Activated B cell treated with CpG ODN at 0.5 μM for 24 hours (primary cell): ENCODE measurements at places on chromosomes 13 and 19. TPM values are rescaled to one million over a fixed set of nuclear protein-coding genes. Genes with fewer than 3 reads are reported as not detected.

GRCh38 chr13:113437408-113438010, 15.8 kb downstream of the ADPRHL1 start:
- H3K27ac ChIP-seq: no peak overlapping the region
- no peaks in the 10 kb centered on the region for H3K27me3 ChIP-seq
- H3K36me3 ChIP-seq: no peaks in the 10 kb centered on the region
- H3K4me3 ChIP-seq: no peak overlapping the region

GRCh38 chr13:102907886-102908515, 62.2 kb downstream of the ERCC5 start:
- H3K27me3 ChIP-seq: peaks cover 24% of the 10 kb centered on the region
- no peak overlapping the region for H3K4me3 ChIP-seq
- DNase-seq: no peak
- no peaks in the 10 kb centered on the region for H3K36me3 ChIP-seq

DNA sequence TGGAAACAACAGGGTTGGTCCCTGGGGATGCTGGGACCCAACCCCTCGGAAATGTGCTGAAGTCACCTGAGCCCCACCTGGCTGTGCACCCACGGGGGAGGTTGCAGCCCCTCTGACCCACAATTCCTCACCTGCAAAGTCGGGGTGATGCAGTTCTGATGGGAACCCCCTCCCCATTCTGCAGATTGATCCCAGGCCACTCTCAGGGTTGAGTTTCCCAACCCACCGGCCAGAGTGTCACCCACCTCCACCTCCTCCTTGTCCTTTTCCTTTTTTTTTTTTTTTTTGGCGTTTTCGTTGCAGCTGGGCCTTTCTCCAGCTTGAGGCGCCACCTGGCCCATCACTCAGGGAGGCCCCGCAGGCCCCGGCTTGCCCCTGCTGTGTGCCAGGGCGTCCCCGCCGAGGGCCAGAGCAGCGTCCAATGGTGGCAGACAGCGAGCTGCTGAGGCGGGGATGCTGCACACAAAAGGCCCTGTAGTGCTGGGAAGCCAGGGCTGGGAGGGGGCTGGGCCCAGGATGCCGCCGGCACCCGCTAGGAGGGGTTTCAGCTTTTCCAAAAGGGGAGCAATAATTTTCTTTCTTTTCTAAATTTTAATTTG, 4.6 kb downstream of the PIK3R2 start:
- no peak for DNase-seq
- no peak overlapping the region for H3K4me3 ChIP-seq
- H3K27ac ChIP-seq: no peak overlapping the region
- H3K27me3 ChIP-seq: no peaks in the 10 kb centered on the region
- H3K36me3 ChIP-seq: peaks cover 11% of the 10 kb centered on the region
- H3K4me1 ChIP-seq: peaks cover 25% of the 10 kb centered on the region

DNA sequence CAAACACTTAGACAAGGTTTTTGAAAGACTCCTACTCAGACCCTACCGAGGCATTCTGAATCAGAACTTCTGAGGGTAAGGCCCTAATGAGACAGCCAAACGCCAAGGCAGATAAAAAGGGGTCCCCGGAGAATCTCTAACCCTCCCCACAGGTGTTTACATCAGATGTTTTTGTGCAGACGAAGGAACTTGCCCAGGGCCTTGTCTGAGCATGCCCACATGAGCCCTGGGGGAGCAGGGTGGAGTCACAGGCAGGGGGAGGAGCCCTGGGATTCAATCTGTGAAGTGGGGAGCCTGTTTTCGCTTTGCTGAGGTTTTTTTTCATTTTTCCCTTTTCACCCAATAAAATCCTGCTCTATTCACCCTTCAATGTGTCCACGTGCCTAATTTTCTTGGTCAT, 61.6 kb upstream of the MED4 start:
- peaks cover 42% of the 10 kb centered on the region for H3K4me1 ChIP-seq
- DNase-seq: peak; percentile 27
- no peak overlapping the region for H3K27ac ChIP-seq
- no peaks in the 10 kb centered on the region for H3K27me3 ChIP-seq
- no peaks in the 10 kb centered on the region for H3K36me3 ChIP-seq

DNA sequence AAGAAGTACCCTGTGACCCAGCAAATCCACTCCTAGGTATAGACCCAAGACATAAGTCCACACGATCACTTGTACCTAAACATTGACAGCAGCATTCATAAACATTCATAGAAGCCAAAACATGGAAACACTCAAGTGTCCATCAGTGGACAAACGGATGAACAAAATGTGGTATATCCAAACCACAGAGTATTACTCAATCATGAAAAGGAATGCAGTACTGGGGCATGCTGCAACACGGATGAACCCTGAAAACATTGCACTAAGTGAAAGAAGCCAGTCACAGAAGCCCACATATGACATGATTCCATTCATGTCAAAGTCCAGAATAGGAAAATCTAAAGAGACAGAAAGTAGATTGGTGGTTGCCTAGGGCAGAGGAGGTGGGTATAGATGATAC, 22.8 kb upstream of the CCNE1 start:
- H3K27ac ChIP-seq: no peak overlapping the region
- H3K36me3 ChIP-seq: no peaks in the 10 kb centered on the region
- H3K4me3 ChIP-seq: no peak overlapping the region
- no peak for DNase-seq
- H3K27me3 ChIP-seq: peaks cover 2% of the 10 kb centered on the region
- H3K4me1 ChIP-seq: no peaks in the 10 kb centered on the region

DNA sequence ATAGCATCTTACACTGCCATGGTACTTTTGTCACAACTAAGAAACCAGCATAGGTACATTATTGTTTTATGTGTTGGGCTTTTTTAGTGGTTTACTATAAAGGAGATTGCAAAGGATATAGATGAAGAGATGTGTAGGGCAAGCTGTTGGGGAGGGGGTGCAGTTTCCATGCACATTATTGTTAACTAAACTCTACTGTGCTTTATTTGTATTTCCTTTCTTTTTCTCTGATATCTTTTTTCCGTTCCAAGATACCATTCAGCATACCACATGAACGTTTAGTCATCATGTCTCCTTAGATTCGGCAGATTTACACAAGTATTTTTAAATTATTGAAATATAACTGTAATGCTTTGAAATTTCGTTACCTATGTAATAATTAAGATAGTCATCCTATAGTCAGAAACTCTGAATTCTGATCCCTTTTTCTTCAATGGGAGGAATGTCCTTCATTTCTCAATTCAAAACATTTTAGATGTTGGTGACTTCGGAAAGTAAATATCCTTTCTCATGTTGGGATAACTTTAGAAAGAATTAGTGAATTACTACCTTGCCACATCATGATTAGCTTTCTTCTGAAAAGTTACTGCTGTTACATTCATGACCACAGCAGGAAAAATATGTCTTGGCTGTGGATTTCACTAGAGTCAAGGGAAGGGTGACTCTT, 82.8 kb downstream of the FRY start:
- no peaks in the 10 kb centered on the region for H3K27me3 ChIP-seq
- no peak overlapping the region for H3K4me3 ChIP-seq
- no peaks in the 10 kb centered on the region for H3K36me3 ChIP-seq
- no peak for DNase-seq

DNA sequence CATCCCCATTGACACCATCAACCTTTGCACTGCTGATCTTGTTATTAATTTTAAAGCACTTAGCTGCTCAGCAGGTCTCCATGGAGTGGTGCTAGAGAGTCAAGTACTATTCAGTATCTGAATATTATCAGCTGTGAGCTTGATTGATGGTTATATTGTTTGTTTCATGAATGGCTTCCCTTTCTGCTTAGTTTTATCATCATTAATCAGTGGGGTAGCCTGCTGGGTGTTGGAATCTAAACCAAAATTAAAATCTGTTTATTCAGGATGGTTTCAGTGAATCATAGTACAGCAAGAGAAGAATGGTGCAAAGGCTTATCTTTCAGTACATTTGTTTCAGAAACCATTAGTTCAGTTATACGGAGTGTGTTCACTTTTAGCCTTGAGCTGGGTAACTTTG, 42.5 kb upstream of the SCEL start:
- H3K27me3 ChIP-seq: peaks cover 3% of the 10 kb centered on the region
- no peaks in the 10 kb centered on the region for H3K36me3 ChIP-seq
- no peak overlapping the region for H3K27ac ChIP-seq
- H3K4me3 ChIP-seq: no peak overlapping the region

DNA sequence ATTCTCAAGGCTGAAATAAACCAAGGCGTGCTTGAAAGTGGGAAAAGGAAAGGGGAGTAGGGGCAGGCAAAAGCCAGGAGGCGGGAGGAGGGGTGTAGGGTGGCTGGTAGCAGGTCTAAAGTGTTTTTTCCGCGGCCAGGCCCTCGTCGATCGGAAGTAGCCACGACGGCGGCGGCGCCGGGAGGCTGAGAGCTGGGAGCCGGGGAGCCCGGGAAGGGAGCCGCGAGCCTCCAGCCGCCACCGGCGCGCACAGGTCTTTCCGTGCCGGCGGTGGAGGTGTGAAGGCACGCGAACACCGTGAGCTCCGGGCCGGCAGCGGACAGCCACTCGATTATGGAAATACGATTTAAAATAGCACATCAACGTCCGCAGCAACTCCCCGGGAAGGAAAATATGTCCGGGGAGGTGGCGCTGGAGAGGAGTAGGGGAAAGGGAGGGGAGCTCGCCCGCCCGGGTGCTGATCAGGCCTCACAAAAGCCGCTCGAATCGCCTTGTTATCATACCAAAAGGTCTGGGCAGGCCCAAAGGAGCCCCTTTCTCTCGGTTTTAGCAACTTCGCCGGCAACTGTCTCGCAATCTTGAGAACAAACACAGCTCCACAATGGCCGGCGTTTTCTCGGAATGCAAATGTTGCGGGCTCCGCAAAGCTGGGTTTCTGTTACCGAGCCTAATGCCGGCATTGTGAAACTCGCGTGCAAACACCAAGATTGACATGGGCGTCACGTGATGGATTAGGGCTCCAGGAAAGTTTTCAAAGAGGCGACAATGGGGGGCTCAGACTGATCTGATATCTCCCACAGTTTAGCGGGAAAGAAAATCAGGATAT, 2.9 kb upstream of the PCDH8 start:
- no peak for DNase-seq
- H3K27me3 ChIP-seq: peaks cover 68% of the 10 kb centered on the region
- no peaks in the 10 kb centered on the region for H3K36me3 ChIP-seq
- H3K27ac ChIP-seq: no peak overlapping the region
- H3K4me3 ChIP-seq: peak overlapping the region; percentile 75

DNA sequence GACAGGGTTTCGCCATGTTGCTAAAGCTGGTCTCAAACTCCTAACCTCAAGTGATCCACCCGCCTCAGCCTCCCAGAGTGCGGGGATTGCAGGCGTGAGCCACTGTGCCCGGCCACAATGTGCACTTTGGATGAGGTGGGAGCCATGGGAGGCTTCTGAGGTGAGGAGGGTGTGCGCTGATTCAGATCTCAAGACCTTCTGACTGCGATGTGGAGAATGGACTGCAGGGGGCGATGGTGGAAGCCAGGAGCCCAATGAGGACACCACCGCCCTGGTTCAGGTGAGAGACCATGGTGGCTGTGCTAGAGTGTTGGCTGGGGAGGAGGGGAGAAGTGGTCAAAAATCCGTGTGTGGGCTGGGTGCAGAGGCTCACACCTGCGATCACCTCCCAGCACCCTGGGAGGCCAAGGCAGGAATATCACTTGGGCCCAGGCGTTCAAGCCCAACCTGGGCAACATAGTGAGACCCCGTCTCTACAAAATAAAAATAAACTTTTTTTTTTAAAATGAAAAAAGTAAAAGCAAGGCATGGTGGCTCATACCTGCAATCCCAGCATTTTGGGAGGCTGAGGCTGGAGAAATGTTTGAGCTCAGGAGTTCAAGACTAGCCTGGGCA, 5.6 kb downstream of the INAFM1 start:
- H3K27me3 ChIP-seq: no peaks in the 10 kb centered on the region
- H3K4me1 ChIP-seq: peaks cover 19% of the 10 kb centered on the region
- no peak overlapping the region for H3K27ac ChIP-seq
- no peak overlapping the region for H3K4me3 ChIP-seq

GRCh38 chr13:85985797-85986196, 186.6 kb upstream of the SLITRK6 start:
- no peak for DNase-seq
- H3K36me3 ChIP-seq: no peaks in the 10 kb centered on the region
- no peaks in the 10 kb centered on the region for H3K4me1 ChIP-seq
- no peak overlapping the region for H3K27ac ChIP-seq
- no peaks in the 10 kb centered on the region for H3K27me3 ChIP-seq

GRCh38 chr13:80560609-80561008, 219.7 kb upstream of the SPRY2 start:
- no peak overlapping the region for H3K4me3 ChIP-seq
- no peaks in the 10 kb centered on the region for H3K4me1 ChIP-seq
- DNase-seq: no peak
- no peaks in the 10 kb centered on the region for H3K27me3 ChIP-seq
- H3K36me3 ChIP-seq: no peaks in the 10 kb centered on the region

The ACP5 gene
- 47.6 and 50.9 TPM in 2 replicates for total RNA-seq

The DIAPH3 gene
- total RNA-seq: 0.38 and 0.66 TPM in 2 replicates

- no peak overlapping the region for H3K4me3 ChIP-seq
- no peak overlapping the region for H3K27ac ChIP-seq
- DNase-seq: no peak
Measured at GRCh38 chr13:111594606-111595005, 274.2 kb downstream of the TEX29 start.

DNA sequence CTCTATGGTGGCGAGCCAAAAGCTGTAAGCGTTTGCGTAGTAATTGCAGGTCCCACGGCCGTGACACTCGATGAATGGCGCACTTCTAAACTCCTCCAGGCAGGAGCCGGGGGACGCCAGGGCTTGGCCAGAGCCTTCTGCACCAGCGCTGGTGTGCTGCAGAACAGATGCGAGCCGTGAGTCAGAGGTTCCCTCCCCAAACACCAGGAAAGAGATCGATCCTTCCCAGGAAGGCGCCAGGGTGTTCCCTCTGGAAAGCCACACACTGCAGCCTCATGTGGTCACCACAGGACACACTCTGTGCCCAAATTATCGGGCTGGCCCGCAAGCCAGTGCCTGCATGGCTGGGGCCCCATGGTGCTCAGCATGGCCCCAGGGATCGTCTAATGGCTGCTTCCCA, 154.6 kb downstream of the COL4A1 start:
- no peak overlapping the region for H3K4me3 ChIP-seq
- no peaks in the 10 kb centered on the region for H3K27me3 ChIP-seq
- no peak for DNase-seq

DNA sequence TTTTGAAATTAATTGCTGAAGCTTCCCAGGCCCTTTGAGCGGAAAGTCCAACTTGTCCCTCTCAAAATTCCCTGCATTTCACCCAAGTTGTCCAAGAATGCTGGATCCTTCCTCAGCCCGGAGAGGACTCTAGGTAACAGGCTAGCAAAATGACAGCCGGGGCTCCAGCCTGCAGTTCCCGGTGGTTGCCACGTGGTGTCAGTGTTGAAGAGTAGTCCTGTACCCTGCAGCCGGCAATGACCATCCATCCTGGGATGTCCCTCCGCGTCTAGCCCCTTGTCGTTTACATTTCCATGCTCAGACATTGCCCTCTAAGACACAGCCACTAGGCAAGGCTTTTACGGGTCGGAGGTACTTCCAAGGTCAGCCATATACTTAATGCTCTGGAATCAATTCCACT, 31.4 kb upstream of the MTIF3 start:
- no peaks in the 10 kb centered on the region for H3K27me3 ChIP-seq
- no peak for DNase-seq
- H3K36me3 ChIP-seq: peaks cover 9% of the 10 kb centered on the region
- peak overlapping the region; percentile 95 for H3K27ac ChIP-seq
- H3K4me3 ChIP-seq: no peak overlapping the region

The ZNF426 gene
- total RNA-seq: 18.8 and 22.7 TPM in 2 replicates

- H3K27ac ChIP-seq: peak overlapping the region; percentile 46
- H3K27me3 ChIP-seq: peaks cover 26% of the 10 kb centered on the region
- peak overlapping the region; percentile 88 for H3K4me3 ChIP-seq
- DNase-seq: peak; percentile 33
Measured at GRCh38 chr19:51702103-51702824, 9.1 kb downstream of the SPACA6 start.

The LGALS4 gene
- 2.7 and 4.5 TPM in 2 replicates for total RNA-seq

The NFKBIB gene
- 45.5 and 49.5 TPM in 2 replicates for total RNA-seq
